ENCODE measurements at places on chromosomes 12 and 14. TPM values are rescaled to one million over a fixed set of nuclear protein-coding genes. Genes with fewer than 3 reads are reported as not detected.
A peak's percentile ranks its signal among the peaks of the same experiment; 100 is the strongest.

GRCh38 chr12:27838543-27839185 lies 58.6 kb upstream of the MANSC4 start:
- DNase-seq = no peak
- H3K36me3 ChIP-seq = no peaks in the 10 kb centered on the region
- H3K4me1 ChIP-seq = no peaks in the 10 kb centered on the region
- no peaks in the 10 kb centered on the region for H3K27me3 ChIP-seq
- no peak overlapping the region for H3K27ac ChIP-seq

DNA sequence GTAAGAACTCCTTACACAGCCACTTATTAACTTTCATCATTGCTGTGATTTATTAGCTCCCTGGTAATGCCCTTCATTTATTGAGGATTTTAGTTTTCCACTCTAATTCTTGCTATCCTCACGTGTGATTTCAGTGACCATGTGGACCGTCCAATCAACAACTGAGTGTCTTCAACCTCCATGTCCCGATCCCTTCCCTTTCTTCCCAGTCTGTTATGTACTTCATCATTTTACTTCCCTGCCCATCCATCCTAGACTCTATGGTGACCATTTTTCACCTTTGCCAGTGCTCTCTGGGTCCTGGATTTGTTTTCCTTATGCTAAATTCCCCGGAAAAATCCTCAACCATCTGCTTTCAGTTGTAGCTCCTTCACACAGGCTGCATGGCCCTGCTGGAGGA lies 111.0 kb downstream of the MSRB3 start:
- peaks cover 3% of the 10 kb centered on the region for H3K4me1 ChIP-seq
- no peak for DNase-seq
- H3K36me3 ChIP-seq = no peaks in the 10 kb centered on the region
- no peak overlapping the region for H3K27ac ChIP-seq
- no peak overlapping the region for H3K4me3 ChIP-seq

GRCh38 chr12:30822385-30823155 lies 67.8 kb upstream of the CAPRIN2 start:
- H3K27ac ChIP-seq = peak overlapping the region; percentile 43
- H3K4me3 ChIP-seq = peak overlapping the region; percentile 50
- H3K4me1 ChIP-seq = no peaks in the 10 kb centered on the region
- peak; percentile 86 for DNase-seq
- no peaks in the 10 kb centered on the region for H3K27me3 ChIP-seq

GRCh38 chr12:13941258-13942249 lies 39.8 kb downstream of the GRIN2B start:
- H3K4me3 ChIP-seq = no peak overlapping the region
- H3K4me1 ChIP-seq = no peaks in the 10 kb centered on the region
- DNase-seq = no peak
- H3K27me3 ChIP-seq = no peaks in the 10 kb centered on the region

DNA sequence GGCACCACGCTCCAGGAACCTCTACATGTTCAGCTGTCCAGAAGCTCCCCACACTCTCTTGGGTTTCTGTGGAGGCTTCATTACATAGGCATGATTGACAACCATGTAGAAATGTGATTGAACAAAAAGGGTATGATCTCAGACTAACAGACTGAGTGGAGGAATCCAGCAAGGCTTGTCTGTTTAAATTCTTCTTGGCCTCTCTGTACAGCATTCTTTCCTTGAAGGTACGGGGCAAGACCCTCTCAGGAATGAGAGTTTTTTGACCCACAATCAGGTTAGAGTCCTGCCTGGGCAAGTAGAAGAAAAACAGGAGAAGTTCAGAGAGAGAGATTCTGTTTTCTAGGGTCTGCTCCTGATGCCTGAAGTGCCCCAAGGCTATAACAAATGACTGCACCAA lies 40.9 kb downstream of the SRGAP1 start:
- H3K4me3 ChIP-seq = no peak overlapping the region
- DNase-seq = no peak
- H3K4me1 ChIP-seq = no peaks in the 10 kb centered on the region
- no peaks in the 10 kb centered on the region for H3K27me3 ChIP-seq
- H3K36me3 ChIP-seq = peaks cover 1% of the 10 kb centered on the region

- no peaks in the 10 kb centered on the region for H3K4me1 ChIP-seq
- H3K36me3 ChIP-seq = peaks cover 2% of the 10 kb centered on the region
These were observed 71.5 kb downstream of the POLR3B start for GRCh38 chr12:106429043-106429552.

Gene STON2
- total RNA-seq = 20.5 TPM

GRCh38 chr12:112473056-112473455 lies 54.3 kb downstream of the PTPN11 start:
- no peaks in the 10 kb centered on the region for H3K4me1 ChIP-seq
- no peak for DNase-seq
- no peak overlapping the region for H3K4me3 ChIP-seq
- peaks cover 12% of the 10 kb centered on the region for H3K36me3 ChIP-seq

DNA sequence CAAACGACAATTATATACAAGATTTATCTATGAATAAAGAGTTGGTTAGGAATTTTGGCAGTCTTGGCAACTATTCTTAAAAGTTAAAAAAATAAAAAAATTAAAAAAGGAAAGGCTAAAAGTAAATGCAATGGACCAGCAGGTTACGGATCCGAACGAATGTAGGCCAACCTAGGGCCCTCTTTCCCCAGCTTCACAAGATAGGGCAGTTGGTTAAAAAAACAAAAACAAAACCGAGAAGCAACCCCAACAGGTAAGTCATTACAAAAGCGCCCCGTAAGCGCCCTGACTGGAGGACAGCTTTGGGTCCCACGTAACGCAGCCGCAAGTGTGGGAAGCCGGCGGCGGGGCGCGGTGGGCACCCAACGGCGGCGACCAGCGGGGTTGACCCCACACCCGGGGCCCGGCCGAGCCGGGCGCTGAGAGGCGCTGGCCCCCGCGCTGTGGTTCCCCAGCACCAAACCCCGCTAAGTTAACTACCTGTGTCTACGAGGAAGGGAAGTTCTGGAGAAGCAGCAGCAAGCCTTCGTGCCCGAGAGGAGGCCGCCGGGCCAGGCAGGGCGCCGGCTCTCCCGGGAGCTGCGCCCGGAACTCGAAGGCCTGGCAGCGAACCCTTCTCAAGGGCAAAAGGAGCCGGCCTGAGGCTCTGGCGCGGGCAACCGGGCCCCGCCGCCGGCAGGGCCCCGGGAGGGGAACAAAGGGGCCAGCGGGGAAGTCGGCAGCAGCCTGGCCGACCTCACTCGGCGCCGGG lies 882 bp downstream of the HECTD1 start:
- peak overlapping the region; percentile 92 for H3K27ac ChIP-seq
- no peak for DNase-seq
- H3K4me3 ChIP-seq = peak overlapping the region; percentile 80
- no peaks in the 10 kb centered on the region for H3K36me3 ChIP-seq

- H3K4me1 ChIP-seq = no peaks in the 10 kb centered on the region
- H3K27ac ChIP-seq = no peak overlapping the region
- no peaks in the 10 kb centered on the region for H3K36me3 ChIP-seq
- H3K27me3 ChIP-seq = no peaks in the 10 kb centered on the region
- no peak for DNase-seq
These were observed 422.1 kb downstream of the AACS start for GRCh38 chr12:125487336-125487735.

- no peaks in the 10 kb centered on the region for H3K27me3 ChIP-seq
- H3K27ac ChIP-seq = no peak overlapping the region
- no peaks in the 10 kb centered on the region for H3K4me1 ChIP-seq
- no peaks in the 10 kb centered on the region for H3K36me3 ChIP-seq
These were observed 102.7 kb upstream of the ST8SIA1 start for GRCh38 chr12:22437031-22437806.

DNA sequence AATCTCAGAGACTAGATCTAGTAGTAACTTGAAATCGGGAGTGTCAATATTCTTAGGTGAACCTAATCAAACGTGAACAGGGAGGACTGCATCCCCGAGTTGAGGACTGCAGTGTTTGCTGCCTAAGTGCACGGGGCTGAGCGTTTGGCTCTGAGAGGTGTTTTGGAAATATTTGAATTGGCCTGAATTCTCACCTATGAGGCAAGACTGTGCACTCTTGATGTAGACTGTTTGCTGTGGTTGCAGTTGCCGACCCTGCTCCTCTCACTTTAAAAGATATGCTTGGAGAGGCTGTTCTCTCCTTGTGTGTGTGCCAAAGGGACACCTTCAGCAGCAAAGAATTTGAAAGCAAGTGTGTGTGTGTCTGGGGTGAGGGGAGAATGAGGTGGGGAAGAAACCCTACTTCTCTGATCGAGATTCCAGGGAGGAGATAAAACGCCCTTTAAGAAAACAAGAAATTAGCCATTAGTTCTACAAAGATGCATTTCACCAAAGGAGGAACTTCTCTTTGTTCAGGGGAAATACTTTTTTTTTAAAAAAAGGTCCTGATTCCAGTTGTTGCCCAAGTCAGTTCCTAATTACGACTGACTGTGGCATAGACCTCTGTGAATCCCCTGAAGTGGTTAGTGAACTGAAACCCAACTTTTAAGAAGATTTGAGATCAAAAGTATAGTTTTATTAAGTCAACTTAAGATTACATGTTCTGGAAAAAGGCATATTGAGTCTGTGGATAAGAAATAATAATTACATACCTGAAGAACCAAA lies 106.6 kb downstream of the DYRK2 start:
- no peaks in the 10 kb centered on the region for H3K36me3 ChIP-seq
- no peak overlapping the region for H3K4me3 ChIP-seq
- DNase-seq = no peak

Gene ACTN1
- total RNA-seq = 1,590 TPM

GRCh38 chr14:102589761-102590290 lies 2.6 kb upstream of the RCOR1 start:
- H3K27ac ChIP-seq = no peak overlapping the region
- no peak overlapping the region for H3K4me3 ChIP-seq
- H3K4me1 ChIP-seq = no peaks in the 10 kb centered on the region
- DNase-seq = peak; percentile 54

GRCh38 chr14:96224480-96225096 lies 19.9 kb downstream of the BDKRB2 start:
- no peak for DNase-seq
- no peaks in the 10 kb centered on the region for H3K36me3 ChIP-seq
- H3K27ac ChIP-seq = no peak overlapping the region
- no peaks in the 10 kb centered on the region for H3K4me1 ChIP-seq
- no peak overlapping the region for H3K4me3 ChIP-seq
- no peaks in the 10 kb centered on the region for H3K27me3 ChIP-seq

- no peaks in the 10 kb centered on the region for H3K4me1 ChIP-seq
- no peak for DNase-seq
- no peaks in the 10 kb centered on the region for H3K36me3 ChIP-seq
- H3K27ac ChIP-seq = no peak overlapping the region
- no peak overlapping the region for H3K4me3 ChIP-seq
These were observed 7.4 kb upstream of the KRT77 start for GRCh38 chr12:52710730-52711129.

DNA sequence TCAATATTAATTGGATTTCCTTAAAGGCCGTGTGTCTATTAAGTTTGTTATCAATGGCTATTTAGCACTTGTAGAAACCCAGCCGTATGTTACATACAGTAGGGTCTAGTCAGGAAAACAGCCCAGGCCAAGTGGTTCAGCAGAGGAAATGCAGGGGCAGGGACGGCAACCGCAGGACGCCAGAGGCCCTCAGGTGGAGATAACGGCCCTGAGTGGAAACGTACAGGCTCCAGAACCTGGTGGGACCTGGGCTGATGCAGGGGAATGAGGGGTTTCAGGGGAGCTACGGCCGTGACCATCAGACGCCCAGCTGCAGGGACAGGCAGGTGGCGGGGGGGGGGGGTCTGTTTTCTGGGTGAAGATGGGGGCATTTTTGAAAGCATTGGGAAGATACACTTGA lies 3.7 kb upstream of the ANKLE2 start:
- no peak overlapping the region for H3K27ac ChIP-seq
- peaks cover 2% of the 10 kb centered on the region for H3K36me3 ChIP-seq
- H3K4me1 ChIP-seq = no peaks in the 10 kb centered on the region
- no peak overlapping the region for H3K4me3 ChIP-seq
- no peaks in the 10 kb centered on the region for H3K27me3 ChIP-seq
- no peak for DNase-seq

Gene ZDHHC22
- total RNA-seq = not detected

- H3K36me3 ChIP-seq = no peaks in the 10 kb centered on the region
- H3K27ac ChIP-seq = no peak overlapping the region
- no peaks in the 10 kb centered on the region for H3K27me3 ChIP-seq
- no peak for DNase-seq
- no peaks in the 10 kb centered on the region for H3K4me1 ChIP-seq
- peak overlapping the region; percentile 66 for H3K4me3 ChIP-seq
These were observed 647 bp upstream of the ESPL1 start for GRCh38 chr12:53267306-53267998.

GRCh38 chr14:96634896-96635295 lies 132.7 kb downstream of the PAPOLA start:
- no peak overlapping the region for H3K4me3 ChIP-seq
- no peaks in the 10 kb centered on the region for H3K36me3 ChIP-seq
- no peaks in the 10 kb centered on the region for H3K27me3 ChIP-seq
- no peak for DNase-seq
- H3K4me1 ChIP-seq = no peaks in the 10 kb centered on the region

Gene PLEKHA5
- 24.0 TPM for total RNA-seq

Gene YBX3
- 602 TPM for total RNA-seq

DNA sequence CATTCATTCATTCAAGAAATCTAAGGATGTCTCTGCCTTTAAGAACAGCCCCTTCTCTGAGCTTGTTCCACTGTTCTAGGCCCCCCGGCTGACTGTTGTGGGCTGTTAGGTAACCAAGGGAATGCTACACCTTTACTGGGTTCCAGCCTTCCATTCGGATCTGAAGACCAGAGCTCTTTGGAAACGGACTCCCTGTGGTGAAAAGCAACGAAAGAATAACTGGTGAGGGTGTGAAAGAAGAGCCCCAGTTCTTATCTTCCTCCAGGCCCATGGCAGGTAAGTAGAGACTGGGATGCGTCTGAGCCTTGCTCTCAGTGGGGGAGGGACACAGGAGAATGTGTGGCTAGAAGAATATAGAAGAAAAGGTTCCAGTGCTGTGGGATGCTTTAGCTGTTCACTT lies 207.4 kb downstream of the TMEM132D start:
- H3K4me3 ChIP-seq = no peak overlapping the region
- DNase-seq = no peak
- no peak overlapping the region for H3K27ac ChIP-seq
- H3K4me1 ChIP-seq = no peaks in the 10 kb centered on the region

DNA sequence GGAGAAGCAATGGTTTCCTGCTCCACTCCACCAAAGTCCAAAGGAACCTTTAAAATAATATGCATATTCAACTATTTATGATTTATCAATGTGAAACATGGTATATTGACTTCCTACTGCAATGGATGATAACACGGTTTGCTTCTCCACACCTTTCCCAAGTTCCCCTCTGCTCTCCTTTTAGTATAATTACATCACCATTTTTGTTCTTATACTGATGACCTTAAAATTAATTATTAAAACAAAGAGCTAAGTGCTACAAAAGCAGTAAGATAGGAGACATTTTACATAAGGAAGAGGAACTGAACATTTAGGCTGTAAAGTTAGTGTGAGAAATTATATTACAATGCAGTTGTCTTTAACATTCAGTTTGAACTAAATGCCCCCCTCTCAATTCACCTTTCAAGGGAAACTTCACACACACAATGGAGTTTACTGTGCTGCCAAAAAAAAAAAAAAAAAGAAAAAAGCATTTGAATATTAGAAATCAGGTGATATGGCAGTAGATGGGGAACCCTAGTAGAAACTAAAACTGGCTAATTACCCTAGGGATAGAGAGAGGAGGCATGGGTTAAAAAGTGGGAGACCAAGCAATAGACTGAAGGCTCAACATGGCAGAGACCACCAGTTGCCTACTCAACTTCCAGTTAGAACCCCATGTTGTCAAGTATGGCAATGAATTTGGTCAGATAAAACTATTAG lies 37.1 kb upstream of the STK38L start:
- no peak overlapping the region for H3K27ac ChIP-seq
- H3K4me1 ChIP-seq = peaks cover 2% of the 10 kb centered on the region
- no peaks in the 10 kb centered on the region for H3K36me3 ChIP-seq
- no peak for DNase-seq
- no peak overlapping the region for H3K4me3 ChIP-seq
- H3K27me3 ChIP-seq = no peaks in the 10 kb centered on the region
